Stromal cell of bone marrow (primary cell): ENCODE measurements at places on chromosomes 12 and 14.

DNA sequence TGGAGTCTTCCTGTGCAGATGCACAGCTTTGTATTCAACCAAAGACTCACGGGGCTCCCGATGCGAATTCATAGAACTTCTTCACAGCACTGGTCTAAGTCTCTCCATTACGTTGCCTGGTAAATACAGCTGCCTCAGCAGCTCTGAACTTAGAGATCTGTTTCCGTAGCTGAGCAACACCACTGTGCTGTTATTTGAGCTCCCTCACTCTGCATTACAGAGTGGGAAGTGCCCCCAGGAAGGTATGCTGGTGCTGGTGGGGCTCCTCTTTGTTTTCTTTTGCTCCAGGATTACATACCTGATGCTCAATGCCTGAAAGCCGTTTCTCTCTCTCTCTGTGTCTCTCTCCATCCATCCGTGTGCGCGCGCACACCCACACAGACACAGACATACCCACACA, 227.5 kb upstream of the RMST start:
- no peak for DNase-seq

- no peak for DNase-seq
Measured at GRCh38 chr12:7940906-7941305, 4.9 kb upstream of the SLC2A3 start.

DNA sequence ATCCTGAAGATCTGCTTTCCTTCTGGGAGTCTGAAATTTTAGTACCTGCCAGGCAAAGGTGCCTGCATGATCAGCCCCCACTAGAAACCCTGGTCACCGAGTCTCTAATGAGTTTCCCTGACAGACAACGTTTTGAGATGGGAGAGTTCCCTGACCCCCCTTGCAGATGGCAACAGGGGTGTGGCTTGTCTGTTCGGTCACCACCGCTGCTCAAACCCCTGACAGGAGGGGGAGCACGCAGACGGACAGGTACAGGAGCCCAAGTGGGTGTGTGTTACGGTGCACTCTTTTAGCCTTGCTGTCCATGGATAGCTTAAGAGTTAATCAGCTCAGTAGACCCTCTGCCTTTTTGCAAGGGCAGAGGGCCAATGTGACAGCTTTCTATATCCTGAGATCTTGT, 19.3 kb upstream of the CDKN3 start:
- DNase-seq = no peak

GRCh38 chr12:18899678-18900317, 161.9 kb downstream of the CAPZA3 start:
- DNase-seq = no peak

- DNase-seq = no peak
Measured at GRCh38 chr12:101785671-101786070, 45.1 kb downstream of the GNPTAB start.

- no peak for DNase-seq
Measured at GRCh38 chr12:105600911-105601545, 270.5 kb downstream of the C12orf75 start.
